Stimulated activated CD8-positive, alpha-beta memory T cell treated with anti-CD3 and anti-CD28 coated beads, Interleukin-4, amount 100 ng/mL, for 1 hour (primary cell): ENCODE measurements at places on chromosomes 2 and 18.

GRCh38 chr2:120896901-120897300 is 161.2 kb downstream of the GLI2 start:
- DNase-seq = no peak

DNA sequence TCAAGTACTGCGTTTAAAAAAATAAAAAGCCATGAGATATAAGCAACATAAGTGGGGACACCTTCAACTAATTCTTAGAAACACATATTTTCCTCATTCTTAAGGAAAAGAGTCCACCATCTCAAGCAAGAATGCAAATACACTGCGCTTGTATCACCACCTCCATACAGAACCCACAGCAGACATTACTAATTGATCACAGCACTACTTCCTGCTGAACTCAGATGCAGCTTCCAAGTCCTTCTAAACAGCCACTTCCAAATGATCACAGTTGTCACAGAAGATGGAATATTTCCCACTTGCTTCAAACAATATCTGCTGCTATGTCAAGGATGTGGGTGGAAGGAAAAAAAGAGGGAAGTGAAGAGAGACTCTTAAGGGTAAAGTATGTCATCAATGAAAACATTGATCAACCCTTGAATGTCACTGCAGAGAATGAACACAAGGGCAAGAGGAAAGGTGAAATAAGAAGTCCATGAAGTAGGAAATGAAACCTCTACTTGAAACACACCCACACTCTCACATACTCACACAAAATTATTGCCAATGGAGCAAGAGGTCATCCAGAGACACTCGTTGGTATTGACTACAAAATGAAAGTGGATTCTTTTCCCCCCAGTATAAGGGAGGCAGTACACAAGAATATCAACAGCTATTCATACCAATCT is 22.1 kb downstream of the TGFA start:
- DNase-seq = no peak

DNA sequence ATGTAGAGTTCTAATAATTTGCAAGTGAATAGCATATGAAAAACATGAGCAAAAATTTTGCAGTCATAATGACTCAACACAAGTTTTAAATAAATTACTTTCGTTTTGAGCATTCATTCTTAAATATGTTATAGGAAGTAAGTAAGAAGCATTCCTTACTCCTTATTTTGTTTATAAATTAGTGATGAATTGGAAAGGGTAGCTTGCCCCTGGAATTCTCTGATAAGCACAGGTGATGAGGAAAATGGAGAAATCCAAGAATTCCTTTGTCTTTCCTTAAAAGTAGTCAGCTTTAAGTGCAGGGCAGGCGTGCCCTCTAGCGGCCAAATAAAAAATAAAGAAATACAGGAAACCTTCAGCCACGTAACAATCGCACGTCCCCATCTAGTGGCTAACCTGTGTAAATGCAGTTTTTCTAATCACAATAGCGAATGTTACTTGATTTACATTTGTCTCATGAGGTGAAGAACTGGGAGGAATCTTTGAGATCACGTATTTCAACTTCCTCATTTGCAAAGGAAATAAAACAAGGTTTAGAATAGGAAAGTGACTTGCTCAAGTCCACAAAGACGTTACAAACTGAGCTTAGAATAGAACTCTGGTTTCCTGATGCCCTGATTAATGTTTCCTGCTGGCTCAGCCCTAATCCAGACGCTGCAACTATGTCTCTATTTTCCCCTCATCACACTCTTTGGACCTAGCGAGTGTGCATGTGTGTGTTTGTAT is 47.2 kb upstream of the ZNG1B start:
- DNase-seq = no peak

GRCh38 chr2:127220768-127221527 is 849 bp upstream of the CYP27C1 start:
- no peak for DNase-seq

- DNase-seq = no peak
Observed at GRCh38 chr2:172087207-172087779, 2.0 kb downstream of the DLX1 start.

GRCh38 chr2:96502891-96503636 is 2.1 kb downstream of the NEURL3 start:
- no peak for DNase-seq

- peak; percentile 29 for DNase-seq
Observed at GRCh38 chr2:28821295-28821958, 10.8 kb downstream of the SPDYA start.

DNA sequence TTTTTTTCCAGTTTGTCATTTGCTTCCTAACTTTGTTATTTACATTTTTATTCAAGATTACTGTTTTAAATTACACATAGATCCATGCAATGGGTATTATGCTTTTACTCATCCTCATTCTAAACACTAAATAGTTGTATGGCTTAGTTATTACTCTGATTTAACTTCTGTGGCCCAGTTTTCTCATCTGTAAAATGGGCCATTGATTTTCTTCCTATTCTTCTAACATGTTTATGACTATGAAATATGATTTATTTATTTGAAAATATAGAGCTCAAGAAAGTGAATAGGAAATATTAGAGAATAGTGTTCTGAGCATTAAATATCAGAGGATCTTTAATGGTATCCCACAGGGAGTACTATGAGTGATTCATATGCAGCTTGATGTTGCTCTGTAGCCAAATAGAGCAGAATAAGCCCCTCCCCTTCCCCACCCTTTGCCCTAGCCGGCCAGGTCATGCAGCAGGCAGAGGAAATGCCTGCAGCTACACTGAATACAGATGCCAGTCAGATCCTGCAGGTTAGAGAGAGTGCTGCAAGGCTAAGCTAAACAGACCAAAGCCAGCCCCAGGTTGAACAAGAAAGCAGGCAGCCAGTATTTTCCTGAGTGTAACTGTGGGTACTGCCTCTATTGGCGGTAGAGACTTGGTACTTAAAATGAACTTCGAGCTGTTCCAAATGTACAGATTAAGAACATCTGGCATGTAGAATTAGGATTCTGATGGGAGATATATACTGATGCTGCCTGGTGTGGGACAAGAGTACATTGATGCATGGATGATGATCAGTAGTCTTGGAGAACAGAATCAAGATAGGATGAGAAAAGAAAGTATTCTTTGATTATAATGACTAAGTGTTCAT is 11.7 kb upstream of the ACYP2 start:
- peak; percentile 3 for DNase-seq

- DNase-seq = no peak
Observed at GRCh38 chr18:77039196-77040130, 93.1 kb downstream of the MBP start.
